ENCODE measurements at places on chromosomes 1 and 21.

- no peak for DNase-seq
Observed at GRCh38 chr1:172973424-172973823, 77.3 kb downstream of the TNFSF18 start.

DNA sequence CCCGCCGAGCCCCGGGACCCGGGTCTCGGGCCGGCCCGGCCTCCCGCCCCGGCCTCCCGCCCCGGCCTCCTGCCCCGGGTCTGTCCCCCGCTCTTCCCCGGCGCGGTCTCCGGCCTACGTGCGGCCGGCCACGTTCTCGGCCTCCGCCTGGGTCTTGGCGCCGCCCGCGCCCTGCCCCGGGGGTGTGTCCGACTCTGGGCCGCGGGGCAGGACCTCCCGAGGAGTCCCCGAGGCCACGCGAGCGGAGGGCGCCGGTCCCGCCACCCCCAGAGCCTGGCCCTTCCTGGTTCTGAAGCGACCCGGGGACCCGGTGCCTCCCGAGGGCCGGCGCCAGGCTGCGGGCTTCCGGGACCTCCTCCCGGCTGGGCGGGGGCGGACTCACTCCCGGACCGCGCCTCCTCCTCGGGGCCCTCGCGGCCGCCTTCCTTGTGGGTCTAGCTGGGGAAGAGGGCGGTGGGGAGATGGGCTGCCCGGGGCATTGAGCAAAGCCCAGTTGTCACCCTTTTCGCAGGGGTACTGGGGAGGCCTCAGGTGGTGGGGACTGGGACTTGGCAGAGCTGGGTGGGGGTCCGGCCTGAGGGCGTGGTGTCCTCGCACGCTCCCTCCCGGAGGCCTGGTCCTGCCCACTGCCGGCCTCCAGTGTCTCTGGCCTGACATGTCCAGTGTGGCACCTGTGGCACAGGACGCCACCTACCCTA lies 558 bp downstream of the PFKL start:
- peak; percentile 92 for DNase-seq

GRCh38 chr1:146032631-146033219 lies 11.2 kb upstream of the HJV start:
- peak; percentile 35 for DNase-seq

DNA sequence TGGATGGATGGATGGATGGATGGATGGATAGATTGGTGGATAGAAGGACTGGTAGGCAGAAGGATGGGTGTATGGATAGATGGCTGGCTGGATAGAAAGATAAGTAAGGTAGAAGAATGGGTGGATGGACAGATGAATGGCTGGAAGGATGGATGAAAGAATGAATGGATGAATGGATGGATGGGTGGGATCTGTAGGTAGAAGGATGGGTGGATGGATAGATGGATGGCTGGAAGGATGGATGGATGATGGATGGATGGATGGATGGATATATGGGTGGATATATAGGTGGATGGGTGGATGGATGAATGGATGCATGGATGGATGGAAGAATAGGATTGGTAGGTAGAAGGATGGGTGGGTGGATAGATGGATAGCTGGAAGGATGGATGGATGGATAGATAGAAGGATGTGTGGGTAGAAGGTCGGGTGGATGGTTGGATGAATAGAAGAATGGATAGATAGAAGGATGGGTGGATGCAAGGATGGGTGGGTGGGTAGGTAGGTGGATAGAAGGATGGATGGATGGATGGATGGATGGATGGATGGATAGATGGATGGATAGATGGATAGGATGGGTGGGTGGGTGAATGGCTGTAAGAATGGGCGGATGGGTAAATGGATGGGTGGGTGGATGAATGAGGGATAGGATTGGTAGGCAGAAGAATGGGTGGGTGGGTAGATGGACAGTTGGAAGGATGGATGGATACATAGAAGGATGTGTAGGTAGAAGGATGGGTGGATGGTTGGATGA lies 7.5 kb downstream of the MASP2 start:
- DNase-seq = no peak

DNA sequence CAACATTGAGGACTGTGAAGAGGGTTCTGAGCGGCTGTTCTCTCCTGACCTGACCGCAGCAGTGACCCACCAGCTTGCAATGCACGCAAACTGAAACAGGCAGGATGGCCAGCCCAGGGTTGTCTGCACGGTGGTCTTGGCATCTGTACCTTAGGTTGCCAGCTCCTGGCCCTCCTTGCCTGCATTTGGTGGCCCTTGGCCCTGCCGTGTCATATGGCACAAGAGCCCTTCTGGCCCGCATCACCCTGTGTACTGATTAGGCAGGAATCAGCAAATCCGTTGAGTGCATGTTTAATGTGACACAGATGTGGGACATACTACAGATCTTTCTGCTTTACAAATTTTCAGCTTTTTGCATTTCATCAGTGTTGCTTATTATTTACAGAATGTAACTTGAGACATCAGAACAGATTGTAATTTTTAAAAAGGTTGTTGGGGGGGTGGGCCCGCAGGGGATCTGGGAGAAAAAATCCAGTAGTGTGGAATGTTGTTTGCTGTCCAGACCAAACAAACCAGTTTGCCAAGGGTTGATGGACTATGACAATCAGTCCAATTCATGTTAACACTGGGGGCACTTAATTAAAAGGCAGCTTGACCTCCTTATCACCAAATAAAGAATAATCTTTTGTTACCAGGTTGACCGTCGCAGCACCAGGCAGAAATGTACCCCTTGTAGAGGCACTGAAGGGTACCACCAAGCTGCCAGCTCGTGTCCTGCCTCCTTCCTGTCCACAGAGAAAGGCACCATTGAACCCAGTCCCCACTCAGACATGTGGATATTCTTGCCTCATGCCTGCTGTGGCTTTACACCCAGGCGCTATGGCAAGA lies 132.6 kb downstream of the DHRS3 start:
- no peak for DNase-seq

GRCh38 chr21:36883532-36884486 lies 82.7 kb downstream of the HLCS start:
- DNase-seq = no peak

GRCh38 chr1:172909606-172910326 lies 141.0 kb downstream of the TNFSF18 start:
- no peak for DNase-seq

GRCh38 chr1:74474585-74474984 lies 37.8 kb downstream of the LRRC53 start:
- DNase-seq = no peak

Measured in suppressor macrophage (primary cell).